ENCODE measurements at places on chromosomes 16 and 17.

DNA sequence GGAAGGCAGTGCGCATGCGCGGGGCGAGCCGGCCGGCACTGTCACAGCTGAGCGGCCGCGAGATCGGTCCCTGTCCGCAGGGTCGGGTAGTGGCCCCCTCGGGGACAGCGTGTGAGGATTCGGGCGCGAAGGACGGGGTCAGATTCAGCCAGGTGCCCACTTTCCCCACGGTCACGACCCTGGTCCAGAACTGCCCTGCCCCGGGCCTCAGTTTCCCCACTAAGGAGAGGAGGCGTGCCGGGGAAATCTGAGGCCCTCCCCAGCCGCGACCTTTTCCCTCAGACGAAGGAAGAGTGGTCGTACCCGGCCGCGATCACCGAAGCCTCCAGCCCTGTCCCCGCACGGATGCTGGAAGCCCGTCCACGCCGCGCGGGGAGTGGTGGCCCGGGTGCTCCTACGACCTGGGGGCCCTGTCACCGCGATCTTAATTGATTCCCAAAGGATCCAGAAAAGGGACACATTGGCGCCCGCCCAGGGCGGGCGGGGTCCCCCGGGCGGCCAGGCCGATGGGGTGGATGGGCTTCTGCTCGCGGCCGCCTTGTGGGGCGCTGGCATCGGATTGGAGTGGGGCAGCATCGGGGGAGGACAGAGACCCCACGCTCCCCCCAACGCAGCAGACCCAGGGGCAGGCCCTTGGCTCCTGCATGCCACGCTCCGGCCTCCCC lies 57.7 kb downstream of the SRL start:
- DNase-seq, result peak; percentile 28

DNA sequence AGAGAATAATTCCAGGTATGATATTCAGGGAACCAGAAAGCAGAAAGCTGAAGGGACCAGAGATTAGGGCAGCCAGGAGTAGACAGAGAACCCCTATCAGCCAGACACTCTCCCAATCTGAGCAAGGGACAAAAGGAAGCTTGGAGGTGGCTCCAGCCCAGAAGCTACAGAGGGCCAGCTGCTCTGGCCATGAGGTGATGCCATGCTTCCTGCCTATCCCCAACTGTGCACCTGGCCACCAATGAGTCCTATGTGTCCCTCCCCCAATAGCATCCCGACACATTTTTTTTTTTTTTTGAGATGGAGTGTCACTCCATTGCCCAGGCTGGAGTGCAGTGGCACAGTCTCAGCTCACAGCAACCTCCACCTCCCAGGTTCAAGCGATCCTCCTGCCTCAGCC lies 30.0 kb downstream of the NSMCE1 start:
- DNase-seq, result no peak

DNA sequence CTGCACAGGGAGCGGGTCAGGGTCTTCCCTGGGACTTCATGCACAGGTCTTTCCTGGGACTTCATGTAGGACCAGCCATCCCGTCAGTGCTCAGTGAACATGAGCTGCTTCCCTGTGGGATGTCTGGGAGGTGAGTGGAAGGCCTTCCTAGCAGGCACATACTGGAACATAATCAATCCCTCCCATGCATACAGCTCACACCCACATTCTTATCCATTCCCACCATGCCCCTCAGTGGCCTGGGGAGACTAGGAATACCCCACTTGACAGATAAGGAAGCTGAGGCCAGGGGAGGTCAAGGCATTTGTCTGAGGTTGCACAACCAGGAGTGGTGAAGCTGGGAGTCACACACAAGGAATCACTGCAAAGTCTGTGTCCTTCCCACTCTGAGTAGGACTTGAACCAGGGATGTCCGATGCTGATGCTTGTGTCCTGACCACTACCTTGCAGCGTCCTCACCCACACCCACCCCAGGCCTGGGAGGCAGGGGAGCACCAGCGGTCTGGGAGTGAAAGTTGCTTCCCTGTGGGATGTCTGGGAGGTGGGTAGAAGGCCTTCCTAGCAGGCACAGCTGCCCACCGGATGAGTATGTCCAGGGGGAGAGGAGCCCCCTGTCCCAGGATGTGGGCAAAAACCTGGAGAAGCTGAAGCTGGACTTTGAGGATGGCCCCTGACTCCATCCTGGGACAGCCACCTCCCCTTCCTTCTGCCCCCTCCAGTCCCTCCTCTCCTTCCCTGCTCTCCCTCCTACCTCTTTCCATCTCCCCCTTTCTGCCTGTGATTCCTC lies 1.0 kb upstream of the NLRC5 start:
- no peak for DNase-seq

GRCh38 chr17:45376171-45377005 lies 56.3 kb downstream of the ARHGAP27 start:
- peak; percentile 55 for DNase-seq

DNA sequence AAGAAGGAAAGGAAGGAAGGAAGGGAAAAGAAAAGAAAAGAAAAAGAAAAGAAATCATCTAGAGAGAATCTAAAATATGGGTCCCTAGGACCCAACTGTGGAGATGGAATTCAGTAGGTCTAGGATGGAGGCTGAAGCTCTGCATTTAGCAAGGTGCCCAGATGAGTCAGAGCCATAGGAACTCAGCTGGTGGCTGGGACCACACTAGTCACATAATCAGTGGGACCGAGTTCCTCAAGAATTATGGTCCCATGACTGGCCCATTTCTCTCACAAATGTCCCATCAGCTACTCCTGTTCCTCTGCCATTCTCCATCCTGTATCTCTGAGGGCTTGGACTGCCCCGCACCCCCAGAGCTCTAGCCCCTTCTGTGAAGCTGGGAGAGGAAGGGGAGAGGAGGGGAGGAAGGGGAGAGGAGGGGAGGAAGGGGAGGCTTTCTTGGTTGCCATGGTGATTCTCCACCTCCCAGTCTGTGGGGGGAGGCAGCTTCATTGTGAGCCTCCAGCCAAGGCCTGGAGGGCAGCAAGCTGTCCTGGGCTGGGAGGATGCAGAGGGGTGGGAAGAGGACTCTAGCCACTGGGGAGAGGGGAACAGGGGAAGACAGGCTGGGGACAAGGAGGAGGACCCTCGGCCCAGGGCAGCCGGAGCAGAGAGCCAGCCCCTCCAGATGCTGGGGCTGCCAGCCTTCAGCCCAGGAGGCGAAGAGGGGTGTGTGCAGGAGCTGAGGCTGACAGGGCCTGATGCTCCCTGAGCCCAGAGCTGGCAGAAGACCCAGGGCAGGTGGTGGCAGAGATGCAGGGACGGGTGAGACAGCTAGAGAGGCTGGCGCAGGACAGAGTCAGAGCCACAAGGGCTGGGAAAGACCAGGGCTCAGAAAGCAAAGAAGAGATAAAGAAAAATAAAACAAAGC lies 37.8 kb upstream of the LHX1 start:
- no peak for DNase-seq

DNA sequence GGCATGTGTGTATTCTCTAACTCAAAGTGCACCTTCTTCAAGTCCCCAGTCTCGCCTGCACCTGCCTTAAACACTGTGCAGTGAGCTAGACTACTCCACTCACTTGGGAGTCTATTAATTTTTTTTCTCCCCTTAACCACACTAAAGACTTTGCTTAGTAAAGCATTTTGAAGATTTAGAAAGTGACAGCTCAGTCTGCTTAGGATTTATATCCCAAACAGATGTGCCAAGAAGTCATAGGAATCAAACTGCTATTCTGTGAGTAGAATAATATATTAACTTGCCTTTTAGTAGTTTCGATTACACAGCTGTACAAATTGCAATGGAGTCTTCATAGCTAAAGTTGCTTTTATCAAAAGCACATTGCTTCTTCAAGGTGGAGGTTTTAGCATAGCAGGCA lies 47.2 kb upstream of the MED13 start:
- DNase-seq, result no peak

DNA sequence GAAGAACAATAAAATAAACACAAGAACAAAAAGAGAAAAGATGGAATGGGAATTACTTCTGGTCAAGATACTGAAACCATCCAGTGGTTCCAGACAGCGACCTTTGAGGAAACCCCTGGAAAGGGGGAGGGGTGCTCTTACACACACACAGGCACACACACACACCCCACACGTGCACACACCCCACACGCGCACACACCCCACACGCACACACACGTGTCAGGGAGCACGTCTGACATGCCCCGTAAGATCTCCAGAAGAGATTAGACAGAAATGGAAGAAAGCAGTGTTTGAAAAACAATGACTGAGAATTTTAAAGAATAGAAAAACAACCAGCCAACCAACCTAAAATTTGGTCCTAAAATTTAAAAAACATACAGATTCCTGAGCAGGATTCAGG lies 45.3 kb upstream of the FASN start:
- no peak for DNase-seq

GRCh38 chr17:39404542-39405378 lies 3.3 kb upstream of the FBXL20 start:
- DNase-seq, result no peak
